ENCODE measurements at places on chromosomes 13 and 19. TPM values are rescaled to one million over a fixed set of nuclear protein-coding genes. Genes with fewer than 3 reads are reported as not detected.

RASAL3 gene
- not detected for total RNA-seq

CD177 gene
- total RNA-seq, result 0.78 TPM

PLIN5 gene
- total RNA-seq, result not detected

ZNF223 gene
- total RNA-seq, result 3.8 TPM

ZNF320 gene
- total RNA-seq, result 3.8 TPM

HCST gene
- total RNA-seq, result 0.69 TPM

FPR1 gene
- total RNA-seq, result not detected

CRX gene
- total RNA-seq, result not detected

SIGLEC10 gene
- not detected for total RNA-seq

SLC25A41 gene
- total RNA-seq, result 1.7 TPM

ANGPTL4 gene
- total RNA-seq, result not detected

RPS16 gene
- 145 TPM for total RNA-seq

CBARP gene
- total RNA-seq, result 0.93 TPM

SHISA7 gene
- not detected for total RNA-seq

STOML3 gene
- not detected for total RNA-seq

PLVAP gene
- not detected for total RNA-seq

ZNF763 gene
- 1.1 TPM for total RNA-seq

SIPA1L3 gene
- total RNA-seq, result 27.2 TPM

MBD3L4 gene
- not detected for total RNA-seq

CEP89 gene
- total RNA-seq, result 35.9 TPM

HCN2 gene
- 12.7 TPM for total RNA-seq

ANGPTL8 gene
- total RNA-seq, result not detected

OR4F17 gene
- total RNA-seq, result not detected

FFAR1 gene
- not detected for total RNA-seq

ZNF554 gene
- 4.8 TPM for total RNA-seq

SERPINE3 gene
- total RNA-seq, result not detected

KCNN4 gene
- 68.6 TPM for total RNA-seq

ZNF823 gene
- 6.9 TPM for total RNA-seq

KLK12 gene
- not detected for total RNA-seq

GRWD1 gene
- total RNA-seq, result 55.4 TPM

TMPRSS9 gene
- not detected for total RNA-seq

SYNE4 gene
- total RNA-seq, result 0.29 TPM

DAND5 gene
- total RNA-seq, result 0.10 TPM

GNA15 gene
- total RNA-seq, result 0.26 TPM

CYTH2 gene
- total RNA-seq, result 38.5 TPM

IGFL1 gene
- 0.67 TPM for total RNA-seq

BST2 gene
- total RNA-seq, result 0.29 TPM

ZNF254 gene
- 18.2 TPM for total RNA-seq

PSG1 gene
- 1.5 TPM for total RNA-seq

DIRAS1 gene
- 14.9 TPM for total RNA-seq

NLRP11 gene
- total RNA-seq, result 4.9 TPM

PCDH8 gene
- not detected for total RNA-seq
